Cerebellar nuclear complex (tissue), 1 donor: ENCODE measurements at places on chromosomes 13 and 19.

DNA sequence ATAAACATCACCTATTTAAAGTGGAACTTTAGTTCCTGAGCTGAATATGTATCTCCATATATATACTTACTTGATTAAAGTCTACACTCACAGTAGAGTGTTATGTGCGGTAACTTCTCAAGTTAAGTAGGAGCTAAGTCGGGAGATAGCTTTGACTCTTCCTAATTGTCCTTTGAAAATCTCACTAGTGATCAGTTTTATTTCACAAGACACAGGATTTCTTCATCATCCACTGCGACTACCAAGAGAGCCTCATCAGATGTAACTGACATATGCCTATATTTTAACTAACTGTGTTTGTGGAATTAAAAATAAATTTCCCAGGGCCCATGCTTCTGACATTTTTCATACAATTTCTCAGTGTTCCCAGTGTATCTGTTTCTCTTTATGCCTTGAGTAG, 1664.0 kb downstream of the EFNB2 start:
- DNase-seq: no peak

DNA sequence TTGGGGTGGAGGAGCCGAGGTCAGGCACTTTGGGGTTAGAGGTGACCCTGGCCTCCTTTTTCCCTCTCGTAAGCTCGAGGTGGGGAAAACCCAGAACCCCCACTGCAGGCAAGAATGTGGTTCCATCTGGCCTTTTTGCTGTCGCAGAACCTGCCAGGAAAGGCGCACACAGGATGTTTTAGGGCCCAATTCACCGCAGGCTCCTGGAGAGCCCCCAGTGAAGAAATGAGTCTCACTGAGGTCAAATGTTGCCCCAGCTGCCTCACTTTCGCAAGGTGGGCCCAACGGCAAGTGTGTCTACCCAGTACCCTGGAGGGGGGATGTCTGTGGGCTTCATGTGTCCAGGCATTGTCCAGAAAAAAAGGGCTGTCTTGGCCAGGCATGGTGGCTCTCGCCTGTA, 61.8 kb downstream of the PEX11G start:
- no peak for DNase-seq

DNA sequence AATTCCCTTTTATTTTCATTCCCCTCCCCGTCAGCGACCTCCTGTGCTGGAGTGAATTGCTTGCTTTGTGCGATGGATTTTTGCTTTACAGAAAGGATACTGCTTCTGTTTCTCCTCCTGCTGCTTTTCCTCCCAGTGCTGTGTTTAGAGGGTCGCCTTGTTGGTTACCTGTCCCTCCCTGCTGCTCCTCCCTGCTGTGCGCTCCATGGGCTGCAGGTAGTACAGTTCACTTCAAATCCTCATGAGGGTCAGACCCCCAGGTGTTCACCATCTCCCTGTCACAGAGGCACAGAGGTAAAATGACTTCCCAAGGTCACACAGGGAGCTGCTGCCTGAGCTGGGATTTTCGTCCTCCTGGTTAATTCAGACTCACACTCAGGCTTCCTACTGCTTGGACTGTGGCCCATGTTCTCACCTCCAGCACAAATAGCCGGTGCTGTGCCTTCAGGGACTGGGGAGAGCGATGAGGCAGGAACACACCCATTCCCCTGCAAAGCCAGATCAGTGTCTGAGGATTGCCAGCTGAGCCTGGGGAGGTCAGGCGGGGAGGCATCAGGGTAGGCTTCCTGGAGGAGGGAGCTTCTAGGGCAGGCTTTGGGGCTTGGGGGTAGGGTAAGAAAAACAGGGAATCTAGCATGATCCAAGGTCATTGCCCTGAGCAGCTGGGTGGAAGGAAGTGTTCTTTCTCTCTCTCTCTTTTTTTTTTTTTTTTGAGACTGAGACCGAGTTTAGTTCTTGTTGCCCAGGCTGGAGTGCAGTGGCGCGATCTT, 14.4 kb downstream of the BICRA start:
- no peak for DNase-seq

DNA sequence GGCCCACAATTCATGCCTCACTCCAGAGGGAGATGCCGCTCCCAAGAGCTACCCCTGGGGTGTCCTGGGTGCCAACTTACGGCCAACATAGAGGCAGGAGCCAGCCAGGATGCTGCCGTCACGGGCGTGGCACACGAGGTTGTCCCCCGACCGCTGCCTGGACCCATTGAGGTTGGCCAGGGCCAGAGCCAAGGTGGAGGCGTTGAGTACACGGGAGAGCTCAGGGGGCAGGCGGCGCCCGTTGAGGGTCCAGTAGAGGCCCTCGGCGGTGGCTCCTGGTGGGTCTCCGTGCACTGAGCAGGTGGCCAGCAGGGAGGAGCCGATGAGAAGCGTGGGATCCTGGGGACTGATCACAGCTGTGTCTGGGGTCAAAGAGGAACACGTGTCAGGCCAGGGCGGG, 7.1 kb downstream of the CRLF1 start:
- no peak for DNase-seq

DNA sequence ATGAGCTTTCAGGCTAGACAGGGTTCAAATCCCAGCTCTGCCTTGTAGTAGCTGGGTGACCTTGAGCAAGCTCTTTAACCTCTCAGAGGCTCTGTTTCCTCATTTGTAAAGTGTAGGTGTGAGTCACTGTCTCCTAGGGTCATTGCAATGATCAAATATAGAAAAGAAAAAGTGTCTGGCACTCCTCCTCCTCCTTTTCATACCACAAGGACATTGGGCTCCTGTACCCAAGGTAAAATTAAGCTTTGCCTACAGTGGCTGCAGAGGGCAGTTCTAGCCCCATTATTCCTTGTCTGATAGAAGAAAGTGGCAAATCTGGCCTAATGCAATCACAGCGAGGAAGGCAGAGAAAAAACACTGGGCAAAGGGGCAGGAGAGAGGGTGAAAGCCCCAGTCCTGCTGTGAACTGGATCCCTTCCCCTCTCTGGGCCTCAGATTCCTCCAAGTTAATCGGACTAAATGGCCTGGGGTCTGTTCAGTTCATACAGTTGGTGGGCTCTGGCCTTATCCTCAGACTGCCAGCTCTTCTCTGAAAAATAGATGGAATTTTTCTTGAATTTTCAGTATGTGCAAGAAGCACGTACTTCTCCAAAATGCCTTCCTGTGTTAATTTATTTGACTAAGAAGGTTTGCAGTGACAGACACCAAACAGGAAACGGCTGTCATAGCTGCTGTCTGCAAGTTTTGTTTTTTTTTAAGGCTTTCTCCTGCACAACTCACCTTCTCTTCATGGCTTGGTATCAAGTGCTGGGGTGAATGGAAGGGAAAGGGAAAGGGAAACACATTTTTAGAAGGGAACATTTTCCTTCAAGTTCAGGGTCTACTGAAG, 35.3 kb downstream of the RGCC start:
- DNase-seq: no peak

DNA sequence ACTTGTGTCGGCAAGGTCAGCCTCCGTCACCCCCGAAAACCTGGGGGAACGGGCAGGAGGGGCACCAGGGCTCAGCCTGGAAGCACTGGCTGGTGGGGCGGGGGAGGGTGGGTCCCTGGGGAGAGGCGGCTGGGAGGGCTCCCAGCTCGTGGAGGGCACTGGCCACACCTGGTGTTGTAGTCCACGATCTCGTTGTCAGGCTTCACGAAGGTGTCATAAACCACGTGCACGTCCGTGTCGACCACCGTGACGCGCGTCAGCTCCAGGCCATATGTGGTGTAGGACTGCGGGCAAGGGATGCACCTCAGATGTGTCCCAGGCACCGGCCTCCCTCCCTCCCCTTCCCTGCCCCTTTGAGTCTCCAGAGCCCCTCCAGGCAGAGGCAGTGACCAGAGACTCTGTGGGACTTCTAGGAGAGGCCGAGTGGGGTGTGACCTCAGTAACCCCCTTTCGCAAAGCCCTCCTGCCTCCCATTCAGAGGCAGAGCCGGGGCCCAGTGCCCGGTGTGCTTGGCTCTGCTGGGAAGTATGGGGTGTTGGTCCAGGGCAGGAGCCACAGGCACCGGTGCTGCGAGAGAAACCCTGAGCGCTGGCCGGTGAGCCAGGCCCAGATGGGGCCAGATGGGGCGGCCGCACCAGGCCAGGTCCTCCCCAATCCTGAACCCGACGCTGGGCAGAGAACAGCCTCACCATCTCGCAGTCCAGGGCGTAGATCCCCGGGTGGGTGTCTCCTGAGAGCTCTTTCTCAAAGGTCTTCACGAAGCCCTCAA, 4.6 kb upstream of the ATP8B3 start:
- no peak for DNase-seq

DNA sequence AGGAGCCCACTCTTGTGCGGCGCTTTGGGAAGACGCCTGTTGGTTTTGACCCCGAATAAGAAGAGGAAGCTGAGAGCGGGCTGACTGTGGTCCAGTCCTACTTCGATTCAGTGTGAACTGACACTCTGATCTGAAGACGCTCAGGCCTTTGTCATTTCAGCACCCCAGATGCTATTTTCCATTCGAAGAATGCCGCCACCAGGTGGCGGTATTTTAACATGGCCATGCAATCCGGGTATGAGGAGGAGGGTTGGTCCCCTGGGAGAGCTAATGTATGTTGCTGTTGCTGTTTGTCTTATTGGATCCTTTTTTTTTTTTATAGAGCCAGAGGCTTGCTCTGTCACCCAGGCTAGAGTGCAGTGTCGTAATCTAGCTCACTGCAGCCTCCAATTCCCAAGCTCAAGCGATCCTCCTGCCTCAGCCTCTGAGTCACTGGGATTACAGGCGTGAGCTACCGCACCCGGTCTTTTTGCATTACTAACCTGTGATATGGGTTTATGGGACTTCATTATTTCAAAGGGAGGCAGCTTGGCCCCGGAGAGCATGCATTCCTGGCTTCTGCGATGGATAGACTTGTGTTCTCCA, 803 bp upstream of the TIMM44 start:
- DNase-seq: peak; percentile 65

DNA sequence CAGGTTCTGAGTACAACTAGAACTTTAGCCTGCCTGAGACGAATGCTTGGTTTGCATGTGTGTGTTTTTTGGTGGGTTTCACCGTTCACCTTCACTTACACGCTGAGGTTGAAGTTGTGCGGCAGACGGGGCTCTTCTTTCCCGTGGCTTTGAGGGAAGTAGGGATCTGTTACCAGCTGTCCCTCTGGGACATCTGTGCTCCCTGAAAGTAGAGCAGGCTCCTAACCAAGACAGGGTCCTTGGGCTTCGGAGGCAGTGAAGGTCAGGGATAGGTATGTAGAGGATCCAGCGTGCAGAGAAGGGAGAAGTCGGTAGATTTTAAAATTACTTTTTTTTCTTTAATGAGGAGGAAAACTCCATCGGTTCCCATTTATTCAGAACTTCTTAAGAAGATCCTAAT, 48.7 kb downstream of the ZNF536 start:
- DNase-seq: no peak

DNA sequence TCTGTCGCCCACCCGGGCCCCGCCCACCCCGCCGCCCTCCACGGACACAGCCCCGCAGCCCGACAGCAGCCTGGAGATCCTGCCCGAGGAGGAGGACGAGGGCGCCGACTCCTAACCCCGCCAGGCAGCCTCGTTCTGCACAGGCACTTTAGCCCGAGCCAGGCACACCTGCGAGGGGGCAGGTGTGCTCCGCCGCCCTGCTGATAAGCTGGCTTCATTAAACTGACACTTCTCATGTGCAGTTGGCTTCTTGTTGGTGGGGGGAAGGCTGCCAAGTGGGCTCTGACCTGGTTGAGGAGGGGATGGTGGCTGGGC, 8.2 kb downstream of the IL4I1 start:
- no peak for DNase-seq

DNA sequence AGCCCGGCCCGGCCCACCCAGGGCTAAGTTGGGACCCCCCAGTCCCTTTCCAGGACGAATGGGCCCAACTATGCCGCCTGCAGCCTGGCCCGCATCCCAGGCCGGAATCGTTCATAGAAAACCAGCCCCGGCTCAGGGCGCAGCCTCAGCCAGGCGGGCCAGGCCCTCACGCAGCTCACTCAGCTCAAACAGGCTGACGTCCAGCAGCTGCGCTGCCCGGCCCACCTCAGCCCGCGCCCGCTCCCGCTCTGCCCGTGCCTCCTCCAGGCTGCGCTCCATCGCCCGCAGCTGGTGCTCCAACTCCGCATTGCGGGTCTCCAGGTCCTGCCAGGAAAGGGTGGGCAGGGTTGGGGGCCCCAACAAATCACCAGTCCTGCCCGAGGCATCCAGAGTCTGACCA, 9.8 kb downstream of the DDX49 start:
- DNase-seq: no peak

- no peak for DNase-seq
These were observed 82.7 kb downstream of the ATP11A start for GRCh38 chr13:112772539-112772909.

DNA sequence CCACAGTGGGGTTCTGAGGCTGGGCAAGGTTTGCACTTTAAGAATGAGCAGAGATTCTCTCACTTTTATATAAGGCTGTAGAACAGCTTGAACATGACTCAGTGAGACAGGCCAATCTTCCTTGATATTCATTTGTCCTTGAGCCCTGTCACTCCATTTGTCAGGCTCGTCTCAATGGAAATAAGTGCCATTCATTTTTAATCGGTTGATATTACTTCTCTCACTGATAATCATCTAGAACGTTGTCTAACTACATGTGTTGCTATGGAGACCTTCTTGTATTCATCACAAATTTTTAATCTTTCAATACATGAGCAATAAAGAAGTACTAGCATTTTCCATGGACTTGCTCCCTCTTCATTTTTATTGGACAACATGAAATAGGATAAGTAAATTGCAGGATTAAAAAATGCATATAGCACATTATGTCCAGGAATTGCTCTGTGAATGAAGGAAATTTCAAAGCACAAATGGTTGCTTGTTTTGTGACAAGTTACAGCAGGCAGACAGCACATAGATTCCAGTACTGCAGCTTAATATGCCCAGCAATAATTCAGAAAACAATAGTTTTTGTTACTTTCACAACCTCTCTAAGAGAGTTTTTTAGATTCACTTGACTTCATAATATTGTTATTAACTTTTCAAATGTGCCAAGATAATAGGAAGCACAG, 1178.4 kb upstream of the ATXN8OS start:
- no peak for DNase-seq

DNA sequence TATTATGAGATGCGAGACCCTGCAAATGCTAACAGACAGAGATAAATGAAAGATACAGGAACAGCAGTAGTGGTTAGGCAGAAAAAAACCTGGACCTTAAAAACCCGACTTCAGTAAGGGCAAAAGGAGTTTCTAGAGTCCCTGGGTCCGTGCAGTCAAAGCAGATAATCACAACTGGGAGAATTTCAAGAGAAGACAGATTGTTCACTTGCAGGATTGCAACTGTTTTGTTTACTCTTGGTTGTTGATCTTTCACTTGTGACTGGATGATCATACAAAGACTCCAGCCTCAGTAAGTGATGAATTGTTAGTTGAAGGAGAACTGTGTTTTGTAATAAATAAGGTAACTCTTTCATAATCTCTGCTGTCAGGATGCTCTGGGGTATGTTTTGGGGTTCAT, 135.1 kb downstream of the GPC6 start:
- DNase-seq: no peak

DNA sequence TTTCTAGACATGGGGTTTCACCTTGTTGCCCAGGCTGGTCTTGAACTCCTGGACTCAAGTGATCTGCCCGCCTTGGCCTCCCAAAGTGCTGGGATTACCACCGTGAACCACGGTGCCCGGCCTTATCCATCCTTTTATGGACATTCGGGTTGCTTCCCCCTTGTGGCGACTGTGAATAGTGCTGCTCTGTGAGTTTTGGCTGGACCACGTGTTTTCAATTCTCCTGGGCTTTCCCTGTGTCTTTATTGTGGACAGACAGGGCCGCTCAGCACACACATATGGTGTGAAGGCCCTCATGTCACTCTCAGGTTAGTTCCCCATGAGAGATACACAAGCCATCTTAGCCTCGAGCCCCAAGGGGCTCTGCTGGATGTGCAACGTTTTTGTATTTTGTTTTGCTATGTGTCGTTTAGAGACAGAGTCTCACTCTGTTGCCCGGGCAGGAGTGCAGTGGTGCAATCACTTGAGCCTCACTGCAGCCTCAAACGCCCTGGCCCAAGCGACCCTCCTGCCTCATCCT, 40.5 kb downstream of the MAU2 start:
- no peak for DNase-seq

- DNase-seq: no peak
These were observed 176.7 kb upstream of the RNF113B start for GRCh38 chr13:98353750-98354149.
